ENCODE measurements at places on chromosomes 12 and 14.

DNA sequence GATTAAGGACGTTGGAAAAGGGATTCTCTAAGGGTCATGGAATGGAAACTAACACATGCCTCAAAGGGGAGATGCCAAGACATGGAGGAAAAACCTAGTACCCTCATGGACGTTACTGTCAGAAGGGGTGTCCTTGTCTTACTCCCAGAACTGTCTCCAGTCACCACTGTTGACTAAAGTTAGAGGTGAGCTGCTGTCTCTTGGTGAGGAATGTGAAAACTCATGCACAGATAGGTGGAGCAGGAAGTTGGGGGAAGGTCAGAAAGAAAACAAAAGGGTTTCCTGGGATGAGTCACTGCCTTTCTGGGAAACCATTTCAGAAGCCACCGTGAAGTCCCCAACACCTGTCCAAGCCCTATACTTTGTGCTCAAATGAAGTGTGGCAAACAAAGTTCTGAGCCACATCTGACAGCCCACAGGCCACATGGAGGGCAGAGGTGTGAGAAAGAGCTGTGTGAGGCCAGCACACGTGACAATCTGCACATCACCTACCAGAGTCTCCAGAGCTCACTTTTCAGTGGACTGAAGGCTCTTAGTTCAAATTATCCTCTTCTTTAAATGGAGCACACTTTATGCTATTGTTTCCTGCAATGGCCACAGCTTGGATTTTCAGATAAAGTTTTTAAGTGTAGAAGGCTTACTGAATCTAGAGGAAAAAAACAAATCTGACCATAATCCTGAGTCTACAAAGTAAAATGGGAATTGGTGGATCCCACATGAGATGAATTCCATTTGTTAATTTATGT lies 92.9 kb upstream of the EGLN3 start:
- DNase-seq: no peak

- DNase-seq: no peak
Measured at GRCh38 chr12:92570056-92570753, 132.6 kb upstream of the PLEKHG7 start.

DNA sequence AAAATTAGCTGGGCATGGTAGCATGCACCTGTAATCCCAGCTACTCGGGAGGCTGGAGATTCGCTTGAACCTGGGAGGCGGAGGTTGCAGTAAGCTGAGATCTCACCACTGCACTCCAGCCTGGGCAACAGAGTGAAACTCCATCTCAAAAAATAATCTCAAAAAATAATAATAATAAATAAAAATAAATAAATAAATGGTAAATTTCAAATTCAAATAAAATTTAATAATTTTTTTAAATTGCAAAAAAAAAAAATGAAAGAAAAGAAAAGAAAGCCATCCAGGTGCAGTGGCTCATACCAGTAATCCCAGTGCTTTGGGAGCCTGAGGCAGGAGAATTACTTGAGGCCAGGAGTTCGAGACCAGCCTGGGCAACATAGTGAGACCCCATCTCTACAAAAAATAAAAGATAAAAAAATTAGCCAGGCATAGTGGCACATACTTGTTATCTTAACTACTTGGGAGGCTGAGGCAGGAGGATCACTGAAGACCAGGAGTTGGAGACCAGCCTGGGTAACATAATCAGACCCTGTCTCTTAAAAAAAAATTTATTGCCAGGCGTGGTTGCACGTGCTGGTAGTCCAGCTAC lies 36.4 kb downstream of the ALDH2 start:
- no peak for DNase-seq

- DNase-seq: no peak
Measured at GRCh38 chr12:76696186-76696585, 67.7 kb upstream of the ZDHHC17 start.

DNA sequence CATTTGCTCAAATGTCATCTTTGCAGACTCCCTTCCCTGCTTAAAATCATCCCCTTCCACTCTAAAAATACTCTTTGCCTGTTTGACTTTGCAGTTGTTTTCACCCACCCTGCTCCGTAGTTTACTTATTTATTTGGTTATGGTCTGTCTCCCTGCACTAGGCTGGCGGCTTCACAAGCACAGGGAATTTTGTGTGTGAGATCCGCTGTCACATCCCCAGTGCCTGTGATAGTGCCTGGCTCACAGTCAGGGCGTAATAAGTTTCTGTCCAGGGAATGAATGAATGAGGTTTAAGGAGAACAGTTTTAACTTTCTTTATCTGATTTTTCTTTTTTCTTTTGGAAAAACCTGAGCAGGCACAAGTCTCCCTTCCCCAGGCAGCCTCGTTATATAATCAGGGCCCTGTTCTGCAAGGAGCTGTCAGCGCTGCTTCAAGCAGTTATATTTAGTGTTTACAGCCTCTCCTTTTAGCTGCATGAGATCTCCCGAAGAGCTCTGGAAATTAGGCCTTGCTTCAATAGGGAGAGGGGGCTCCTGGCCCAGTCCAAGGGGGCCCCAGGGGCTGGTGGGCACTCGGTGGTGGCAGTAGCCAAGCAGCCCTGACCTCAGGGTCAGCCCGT lies 107.1 kb downstream of the AACS start:
- DNase-seq: no peak

DNA sequence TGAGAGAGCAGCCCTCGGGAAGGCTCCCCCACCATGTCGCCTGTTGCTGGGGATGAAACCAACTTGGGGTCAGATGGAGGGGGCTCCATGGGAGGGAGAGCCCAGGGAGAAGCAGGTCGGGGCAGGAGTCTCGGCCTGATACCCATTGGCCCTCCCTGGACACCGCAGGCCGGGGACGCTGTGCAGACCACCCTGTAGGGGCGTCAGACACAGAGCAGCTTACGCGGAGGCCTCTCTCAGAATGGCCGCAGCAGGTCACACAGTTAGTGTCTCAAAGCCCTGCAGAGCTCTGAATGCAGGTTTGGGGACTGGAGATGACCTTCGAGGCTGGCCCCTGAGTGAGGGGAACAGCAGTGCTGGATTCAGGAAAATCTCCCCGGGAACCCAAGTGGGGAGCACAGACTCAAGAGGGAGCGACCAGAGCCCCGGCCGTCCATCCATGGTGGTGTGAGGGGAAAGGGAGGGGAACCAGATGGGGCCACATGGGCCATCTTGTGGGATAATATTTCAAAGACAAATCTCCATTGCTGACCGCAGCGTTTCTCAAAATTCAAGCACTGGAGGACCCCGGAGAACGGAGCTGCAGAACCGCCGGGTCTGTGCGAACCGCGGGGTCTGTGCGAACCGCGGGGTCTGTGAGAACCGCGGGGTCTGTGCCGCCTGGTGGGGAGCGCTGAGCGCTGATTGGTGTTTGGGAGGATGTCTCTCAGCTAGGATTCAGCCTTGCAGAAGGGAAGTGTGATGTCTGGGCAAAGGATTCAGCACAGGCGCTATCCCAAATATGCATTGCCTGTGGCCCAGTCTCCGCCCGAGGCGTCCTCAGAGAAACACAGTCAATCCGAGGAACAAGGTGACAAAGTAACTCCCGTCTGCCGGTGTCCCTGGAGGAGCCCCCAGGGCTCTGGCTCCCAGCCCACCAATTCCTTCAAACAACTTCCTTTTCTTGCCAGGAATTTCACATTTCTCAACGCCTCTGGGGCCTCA lies 324.4 kb upstream of the RTL1 start:
- DNase-seq: no peak

GRCh38 chr14:69985463-69985862 lies 106.2 kb downstream of the SMOC1 start:
- no peak for DNase-seq
